M059J (cell line): ENCODE measurements at places on chromosomes 11 and 22. TPM values are rescaled to one million over a fixed set of nuclear protein-coding genes. Genes with fewer than 3 reads are reported as not detected.
A peak's percentile ranks its signal among the peaks of the same experiment; 100 is the strongest.

- DNase-seq = no peak
Measured at GRCh38 chr11:16278273-16278672, 78.1 kb downstream of the SOX6 start.

DNA sequence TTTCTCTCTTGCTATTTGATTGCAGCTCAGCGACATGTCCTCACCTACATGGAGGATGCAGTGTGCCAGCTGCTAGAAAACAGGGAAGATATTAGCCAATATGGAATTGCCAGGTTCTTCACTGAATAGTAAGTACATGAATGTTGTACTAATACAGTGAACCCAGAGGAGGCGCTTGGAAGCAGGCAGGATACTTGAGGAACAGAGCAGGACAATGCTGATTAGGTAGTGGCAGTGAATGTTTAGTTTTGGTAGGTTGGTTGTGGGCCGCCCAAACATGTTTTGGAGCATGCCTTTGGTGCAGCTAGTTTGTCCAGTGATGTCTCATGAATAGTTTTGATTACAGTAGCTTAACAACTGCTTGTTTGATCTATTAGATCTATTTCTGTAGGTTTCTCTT, 50.6 kb downstream of the CSTPP1 start:
- no peak for DNase-seq

GRCh38 chr11:123179586-123179985, 15.5 kb downstream of the CLMP start:
- DNase-seq = no peak

DNA sequence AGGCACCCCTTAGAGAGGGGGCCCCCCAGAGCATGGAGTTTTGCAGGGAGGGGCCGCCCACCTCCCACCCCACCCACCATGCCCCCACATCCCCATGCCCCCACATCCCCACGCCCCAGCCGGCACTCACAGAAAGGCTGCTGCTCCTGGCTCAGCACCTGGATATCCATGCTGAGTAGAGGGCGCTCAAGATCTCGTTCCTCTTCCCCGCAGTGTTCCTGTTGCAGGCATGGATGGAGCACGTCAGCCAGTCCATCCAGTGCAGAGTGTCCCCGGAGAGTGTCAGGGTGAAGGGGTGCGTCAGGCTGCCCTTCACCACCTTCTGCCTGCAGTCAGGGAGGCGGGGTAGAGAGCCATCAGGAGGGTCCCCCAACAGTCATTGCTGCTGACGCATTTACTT, 156.2 kb downstream of the CRYBB2 start:
- no peak for DNase-seq

DNA sequence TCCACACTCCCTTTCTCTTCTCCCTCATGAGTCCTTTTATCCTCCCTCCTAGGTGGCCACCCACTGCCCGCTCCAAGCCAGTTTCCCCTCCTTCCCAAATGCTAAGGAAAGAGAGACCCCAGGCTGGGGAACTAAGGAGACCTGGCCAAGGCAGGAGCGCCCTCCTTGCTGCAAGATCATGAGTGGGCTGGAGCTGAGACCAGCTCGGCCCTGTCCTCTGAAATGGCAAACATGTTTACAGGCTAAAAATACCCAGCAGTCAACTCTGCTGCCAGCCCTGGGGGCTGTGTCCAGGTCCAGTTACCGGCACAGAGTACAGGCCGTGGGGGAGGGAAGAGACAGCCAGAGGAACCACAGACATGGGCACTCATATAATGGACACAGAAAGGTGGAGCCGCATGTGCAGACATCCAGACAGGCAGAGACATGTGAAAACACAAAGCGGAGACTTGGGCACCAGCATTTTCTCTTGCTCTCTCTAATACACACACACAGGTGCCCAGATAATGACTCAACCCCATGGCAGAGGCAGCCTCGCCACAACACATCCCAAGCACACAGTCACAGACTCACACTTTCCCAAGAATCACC, 1.2 kb upstream of the AHNAK start:
- peak; percentile 69 for DNase-seq

GRCh38 chr11:114066046-114066648, 6.6 kb downstream of the ZBTB16 start:
- DNase-seq = no peak

GRCh38 chr22:25235547-25236290, 16.3 kb downstream of the CRYBB2 start:
- DNase-seq = peak; percentile 68

DNA sequence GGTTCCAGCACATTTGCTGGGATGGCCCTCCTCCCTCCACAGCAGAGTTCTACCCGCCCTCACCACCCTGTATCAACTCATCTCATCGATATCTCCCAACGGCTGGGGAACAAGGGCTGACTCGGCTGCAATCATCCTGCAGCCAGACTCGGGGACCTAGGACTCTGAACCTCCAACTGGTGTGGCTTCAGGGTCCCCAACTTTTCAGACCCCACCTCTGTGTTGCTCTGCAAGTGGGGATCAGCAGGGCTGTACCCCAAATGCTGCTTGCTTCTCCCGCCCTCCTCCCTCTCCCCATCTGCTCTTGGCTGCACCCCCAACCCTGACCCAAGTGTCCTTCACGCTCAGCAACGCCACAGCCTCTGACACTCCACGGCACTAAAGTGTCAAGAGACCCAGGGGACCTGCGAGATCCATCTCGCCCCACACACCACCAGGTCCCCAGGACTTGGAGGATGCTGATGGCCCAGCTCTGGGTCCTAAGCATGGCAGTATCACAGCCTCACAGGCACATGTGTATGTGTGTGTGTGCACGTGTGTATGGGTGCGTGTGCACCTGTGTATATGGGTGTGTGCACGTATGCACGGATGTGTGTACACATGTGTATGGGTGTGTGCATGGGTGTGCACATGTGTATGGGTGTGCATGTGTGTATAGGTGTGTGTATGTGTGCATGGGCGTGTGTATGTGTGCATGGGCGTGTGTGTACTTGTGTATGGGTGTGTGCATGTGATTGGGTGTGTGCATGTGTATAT, 26.4 kb downstream of the KCNQ1 start:
- DNase-seq = no peak

DNA sequence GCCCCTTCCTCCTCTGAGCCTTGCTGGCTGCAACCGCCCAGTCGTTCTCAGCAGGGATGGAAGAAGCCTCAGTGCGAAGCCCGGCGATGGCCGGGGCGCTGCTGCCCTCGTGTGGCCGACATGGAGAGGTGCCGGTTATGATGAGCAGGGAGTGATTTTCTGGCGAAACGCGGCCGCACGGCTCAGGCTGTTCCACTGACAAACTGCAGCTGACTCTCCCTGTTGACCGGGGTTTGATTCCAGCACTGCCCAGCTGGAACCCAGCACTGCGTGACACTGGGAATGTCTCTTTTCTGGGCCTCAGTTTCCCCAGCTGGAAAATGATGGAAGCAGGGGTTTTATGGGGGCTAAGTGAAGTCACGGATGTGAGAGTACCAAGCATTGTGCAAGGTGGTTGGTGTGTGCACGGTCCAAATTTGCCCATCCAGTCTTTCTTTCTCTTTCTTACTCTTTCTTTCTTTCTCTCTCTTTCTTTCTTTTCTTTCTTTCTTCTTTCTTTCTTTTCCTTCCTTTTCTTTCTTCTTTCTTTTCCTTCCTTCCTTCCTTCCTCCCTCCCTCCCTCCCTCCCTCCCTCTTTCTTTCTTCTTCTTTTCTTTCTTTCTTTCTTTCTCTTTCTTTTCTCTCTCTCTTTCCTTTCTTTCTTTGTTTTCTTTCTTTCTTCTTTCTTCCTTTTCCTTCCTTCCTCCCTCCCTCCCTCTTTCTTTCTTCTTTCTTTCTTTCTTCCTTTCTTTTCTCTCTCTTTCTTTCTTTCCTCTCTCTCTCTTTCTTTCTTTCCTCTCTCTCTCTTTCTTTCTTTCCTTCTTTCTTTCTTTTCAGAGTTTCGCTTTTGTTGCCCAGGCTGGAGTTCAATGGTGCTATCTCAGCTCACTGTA, 25.8 kb upstream of the MPPED1 start:
- peak; percentile 66 for DNase-seq

Gene CHRM1
- total RNA-seq = not detected in 2 replicates

Gene CRYAB
- total RNA-seq = 1.7 TPM in 1 of 2 replicates, not detected in the other
